ENCODE measurements at places on chromosomes 7 and 10.

GRCh38 chr10:43120116-43120928 is 17.9 kb upstream of the CSGALNACT2 start:
- no peak for ATAC-seq

- ATAC-seq: no peak
These were observed 27.7 kb downstream of the STK32C start for GRCh38 chr10:132279873-132280645.

GRCh38 chr7:77866786-77867536 is 68.4 kb downstream of the PHTF2 start:
- no peak for ATAC-seq

- ATAC-seq: peak; percentile 12
These were observed 65.7 kb upstream of the STRIP2 start for GRCh38 chr7:129368389-129368986.

GRCh38 chr10:27500886-27501285 is 3.2 kb upstream of the RAB18 start:
- no peak for ATAC-seq

GRCh38 chr10:124343351-124344265 is 75.1 kb downstream of the OAT start:
- ATAC-seq: no peak

GRCh38 chr7:8386926-8387550 is 46.4 kb upstream of the NXPH1 start:
- ATAC-seq: no peak

- peak; percentile 56 for ATAC-seq
These were observed 58.9 kb downstream of the CALML3 start for GRCh38 chr10:5583525-5584175.

DNA sequence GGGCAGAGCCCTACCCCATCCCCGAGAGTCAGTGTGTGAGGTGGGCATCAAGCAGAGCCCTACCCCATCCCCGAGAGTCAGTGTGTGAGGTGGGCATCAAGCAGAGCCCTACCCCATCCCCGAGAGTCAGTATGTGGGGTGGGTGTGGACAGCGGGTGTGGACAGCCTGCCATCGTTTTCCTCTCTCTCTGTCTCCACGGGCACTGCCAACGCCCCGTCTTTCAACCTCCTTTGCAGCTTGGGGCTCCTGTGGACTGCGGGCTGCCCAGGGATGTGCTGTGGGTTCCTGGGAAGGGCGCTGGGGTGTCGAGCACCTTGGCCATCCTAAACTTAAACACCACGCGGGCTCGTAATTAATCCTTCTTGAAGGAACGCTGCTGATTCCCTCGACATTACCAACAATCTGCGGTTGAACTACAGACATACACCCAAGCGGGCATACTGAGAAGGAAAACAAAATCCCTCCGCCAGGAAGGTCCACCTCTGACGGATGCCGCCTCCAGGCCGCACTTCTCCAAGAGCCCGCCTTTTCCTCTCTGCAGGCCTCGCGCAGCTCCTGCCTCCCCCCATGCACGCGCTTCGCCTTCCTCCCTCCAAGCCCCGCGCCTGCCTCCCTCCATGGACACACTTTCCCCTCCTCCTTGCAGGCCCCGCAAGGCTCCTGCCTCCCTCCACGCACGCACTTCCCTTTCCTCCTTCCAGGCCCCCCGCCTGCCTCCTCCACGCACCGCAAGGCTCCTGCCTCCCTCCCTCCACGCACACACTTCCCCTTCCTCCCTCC is 65.1 kb downstream of the ADARB2 start:
- no peak for ATAC-seq

DNA sequence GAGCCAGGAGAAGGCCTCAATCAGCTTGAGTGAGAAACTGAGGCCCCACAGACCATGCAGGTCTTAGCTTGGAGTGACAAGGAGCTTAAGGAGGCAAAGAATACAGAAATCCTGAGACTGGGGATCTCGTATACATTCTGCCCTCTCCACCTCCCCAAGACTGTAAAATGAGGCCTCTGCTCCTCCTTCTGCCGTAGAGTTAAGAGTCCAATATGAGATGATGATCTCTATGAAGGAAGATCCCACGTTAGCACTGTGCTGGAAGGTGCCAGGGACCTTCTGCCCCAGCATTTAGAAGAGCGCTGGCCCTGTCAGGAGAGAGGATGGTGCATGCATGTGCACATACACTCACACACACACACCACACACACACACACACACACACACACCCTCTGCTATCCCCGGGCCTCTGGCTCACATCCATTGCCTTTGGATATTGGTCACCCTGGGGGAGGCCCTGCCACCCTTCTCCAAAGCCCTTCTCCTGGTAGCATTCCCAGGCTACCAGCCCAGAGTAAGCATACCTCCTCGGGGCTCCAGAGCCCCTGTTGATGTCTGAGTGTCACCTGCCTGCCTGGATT is 15.0 kb downstream of the ZCCHC24 start:
- ATAC-seq: no peak

- no peak for ATAC-seq
These were observed 12.2 kb downstream of the LANCL2 start for GRCh38 chr7:55377162-55377817.

Data from gastroesophageal sphincter (tissue), 4 donors.